Cardiac ventricle fibroblast (primary cell): ENCODE measurements at places on chromosomes 11 and 22. TPM values are rescaled to one million over a fixed set of nuclear protein-coding genes. Genes with fewer than 3 reads are reported as not detected.

SCGB1C1 gene
- not detected in 2 replicates for total RNA-seq

OTOG gene
- not detected in 2 replicates for total RNA-seq

OR10A2 gene
- not detected in 2 replicates for total RNA-seq

KRTAP5-11 gene
- not detected in 2 replicates for total RNA-seq

VPS11 gene
- 25.2 and 25.4 TPM in 2 replicates for total RNA-seq

DLG2 gene
- 0.93 and 0.94 TPM in 2 replicates for total RNA-seq

APOA1 gene
- 0.34 and 0.87 TPM in 2 replicates for total RNA-seq

CENPM gene
- total RNA-seq: 0.39 and 2.1 TPM in 2 replicates

GRAP2 gene
- total RNA-seq: not detected in 2 replicates

CD59 gene
- total RNA-seq: 530 and 576 TPM in 2 replicates

SNX32 gene
- total RNA-seq: 3.4 and 3.9 TPM in 2 replicates

LDHAL6A gene
- total RNA-seq: not detected in 2 replicates

MAPK12 gene
- total RNA-seq: 24.5 and 31.3 TPM in 2 replicates

ADAMTS15 gene
- 28.5 and 30.9 TPM in 2 replicates for total RNA-seq

ADORA2A gene
- total RNA-seq: 0.44 and 0.88 TPM in 2 replicates

SCN4B gene
- 0.19 and 0.44 TPM in 2 replicates for total RNA-seq

FBLN1 gene
- 230 and 255 TPM in 2 replicates for total RNA-seq

PDE2A gene
- total RNA-seq: 3.6 and 4.3 TPM in 2 replicates

ZNF214 gene
- 1.00 and 2.0 TPM in 2 replicates for total RNA-seq

FAM227A gene
- 0.15 and 0.37 TPM in 2 replicates for total RNA-seq

OR52H1 gene
- total RNA-seq: not detected in 2 replicates

CBLIF gene
- not detected in 2 replicates for total RNA-seq

OR51V1 gene
- total RNA-seq: not detected in 2 replicates

DRICH1 gene
- total RNA-seq: not detected in 2 replicates

TSPAN4 gene
- total RNA-seq: 207 and 222 TPM in 2 replicates

NCR3LG1 gene
- total RNA-seq: 3.5 TPM in 2 replicates

CRYBB3 gene
- not detected in 2 replicates for total RNA-seq

SBF2 gene
- total RNA-seq: 26.6 and 29.2 TPM in 2 replicates

OR5A1 gene
- total RNA-seq: not detected in 2 replicates

TRIM48 gene
- total RNA-seq: not detected in 2 replicates

MAPK8IP1 gene
- 7.6 and 11.4 TPM in 2 replicates for total RNA-seq

FAM180B gene
- not detected in 2 replicates for total RNA-seq

FAT3 gene
- 0.05 and 0.06 TPM in 2 replicates for total RNA-seq

KCNQ1 gene
- 0.10 and 0.25 TPM in 2 replicates for total RNA-seq

RHBDD3 gene
- 25.6 and 25.7 TPM in 2 replicates for total RNA-seq

CWC15 gene
- total RNA-seq: 26.9 and 29.6 TPM in 2 replicates

LIF gene
- 0.19 and 0.54 TPM in 2 replicates for total RNA-seq

FGF3 gene
- total RNA-seq: not detected in 2 replicates

C11orf65 gene
- 0.49 and 1.9 TPM in 2 replicates for total RNA-seq

A4GALT gene
- total RNA-seq: 33.6 and 34.8 TPM in 2 replicates

SOX10 gene
- total RNA-seq: not detected in 2 replicates

MOV10L1 gene
- total RNA-seq: 0.39 and 0.56 TPM in 2 replicates

SC5D gene
- 28.6 and 28.7 TPM in 2 replicates for total RNA-seq

OR6A2 gene
- 0.06 TPM in 1 of 2 replicates, not detected in the other for total RNA-seq

COA4 gene
- 58.5 and 64.4 TPM in 2 replicates for total RNA-seq

MRPL16 gene
- 36.2 and 36.4 TPM in 2 replicates for total RNA-seq

SLC36A4 gene
- 8.6 and 11.1 TPM in 2 replicates for total RNA-seq

PARVG gene
- total RNA-seq: not detected in 2 replicates

NRIP3 gene
- 0.25 and 0.34 TPM in 2 replicates for total RNA-seq
